ELF-1 (cell line): ENCODE measurements at places on chromosomes 11 and 22.

- DNase-seq, result peak; percentile 49
Observed at GRCh38 chr11:128467610-128468041, 119.7 kb downstream of the ETS1 start.

GRCh38 chr11:96393753-96394348, 4.0 kb downstream of the JRKL start:
- no peak for DNase-seq

GRCh38 chr11:74699615-74700396, 31.4 kb downstream of the CHRDL2 start:
- no peak for DNase-seq

- DNase-seq, result no peak
Observed at GRCh38 chr22:50691521-50691920, 18.9 kb downstream of the SHANK3 start.

DNA sequence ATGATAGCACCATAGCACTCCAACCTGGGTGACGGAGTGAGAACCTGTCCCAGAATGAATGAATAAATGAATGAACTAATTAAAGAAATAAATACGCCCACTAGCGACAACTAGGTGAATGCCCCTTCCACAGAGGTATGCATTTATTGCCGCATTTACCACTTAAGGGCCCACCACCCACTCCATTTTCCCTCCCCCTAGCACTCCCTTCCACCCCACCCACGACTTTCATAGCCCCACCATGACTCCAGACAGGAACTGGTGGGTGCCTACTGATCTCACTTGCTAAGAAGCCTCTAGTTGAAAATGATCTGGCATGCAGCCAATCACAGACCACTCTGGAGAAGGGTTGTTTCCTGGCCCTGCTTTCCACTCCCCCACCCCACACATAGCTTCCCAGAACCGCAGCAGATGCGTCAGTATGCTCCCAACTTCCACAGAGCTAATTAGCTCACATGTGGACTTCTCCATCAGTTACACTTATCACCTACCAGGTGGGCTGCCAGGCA, 167.6 kb downstream of the WT1 start:
- no peak for DNase-seq

- peak; percentile 86 for DNase-seq
Observed at GRCh38 chr11:120527111-120527761, 15.7 kb downstream of the GRIK4 start.

DNA sequence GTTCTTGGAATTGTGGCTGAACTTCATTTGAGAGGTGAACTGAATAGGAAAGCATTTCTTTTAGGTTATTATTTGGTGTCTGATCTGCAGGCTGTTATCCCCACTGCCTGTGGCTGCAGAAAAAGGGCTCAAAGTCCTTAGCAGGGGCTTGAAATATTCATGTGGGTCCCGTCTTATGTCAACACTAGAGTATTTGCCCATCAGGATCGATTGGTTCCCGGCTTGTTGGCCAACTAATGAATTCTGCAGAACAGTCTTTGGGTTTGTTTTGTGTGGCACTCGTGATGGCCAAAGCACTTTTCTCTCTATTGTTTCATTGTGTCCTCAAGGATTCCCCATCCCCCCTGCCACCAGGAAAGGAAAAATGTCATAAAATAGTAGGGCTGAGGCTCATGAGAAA, 211.9 kb downstream of the MYO18B start:
- DNase-seq, result no peak

- no peak for DNase-seq
Observed at GRCh38 chr11:67421430-67422031, 6.1 kb downstream of the CARNS1 start.

- DNase-seq, result no peak
Observed at GRCh38 chr11:128082574-128082973, 504.8 kb downstream of the ETS1 start.

DNA sequence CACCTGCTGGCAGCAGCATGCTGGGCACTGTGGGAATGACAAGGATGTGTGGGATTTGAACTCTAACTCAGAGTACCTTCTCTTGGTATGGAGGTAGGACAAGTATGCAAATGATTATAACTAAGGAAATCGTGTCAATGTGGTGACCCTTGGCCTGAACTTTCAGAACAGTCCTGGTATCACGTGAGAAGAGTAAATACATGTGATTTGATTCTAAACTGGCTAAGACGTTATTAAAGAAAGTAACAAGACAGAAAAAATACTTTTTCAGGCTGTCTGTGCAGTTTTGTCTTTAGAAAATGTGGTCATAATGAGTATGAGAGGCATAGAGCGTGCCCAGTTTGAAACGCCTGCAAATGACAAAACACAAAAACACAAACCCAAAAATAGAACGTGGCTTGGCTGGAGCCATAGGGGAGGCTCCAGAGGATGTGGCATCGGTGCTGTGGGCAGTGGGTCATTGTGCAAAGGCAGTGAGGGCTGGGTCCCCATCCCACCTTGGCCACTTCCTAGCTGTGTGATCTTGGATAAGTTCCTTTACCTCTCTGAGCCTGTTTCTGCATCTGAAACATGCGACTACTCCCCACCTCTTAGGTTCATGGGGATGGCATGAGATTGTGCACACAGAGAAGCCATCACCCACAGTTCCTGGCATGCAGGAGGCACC, 18.4 kb upstream of the IL2RB start:
- DNase-seq, result no peak

GRCh38 chr11:57978686-57979531, 44.8 kb upstream of the OR9Q1 start:
- DNase-seq, result no peak

GRCh38 chr11:130476200-130476921, 27.9 kb downstream of the ADAMTS15 start:
- no peak for DNase-seq

GRCh38 chr11:203056-203944, 3.9 kb downstream of the BET1L start:
- DNase-seq, result no peak

DNA sequence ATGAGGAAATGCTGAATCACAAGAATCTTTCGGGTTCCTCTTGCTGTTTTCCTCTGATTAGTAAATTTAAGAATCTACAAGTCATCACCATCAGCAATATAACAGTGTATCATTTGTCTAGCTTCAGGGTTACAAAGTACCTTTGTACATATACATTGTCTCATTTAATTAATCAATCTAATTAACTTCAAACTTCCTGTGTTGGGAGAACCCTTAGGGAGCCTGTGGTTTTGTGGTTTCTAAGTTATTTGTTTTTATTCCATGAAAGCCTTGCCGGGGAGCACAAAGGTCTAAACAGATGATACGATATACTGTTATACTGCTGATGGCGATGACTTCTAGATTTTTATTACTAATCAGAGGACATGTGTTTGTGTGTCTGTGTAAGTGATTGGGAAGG, 41.0 kb downstream of the TIMP3 start:
- DNase-seq, result no peak

- DNase-seq, result no peak
Observed at GRCh38 chr11:78337554-78337924, 80.1 kb downstream of the GAB2 start.

DNA sequence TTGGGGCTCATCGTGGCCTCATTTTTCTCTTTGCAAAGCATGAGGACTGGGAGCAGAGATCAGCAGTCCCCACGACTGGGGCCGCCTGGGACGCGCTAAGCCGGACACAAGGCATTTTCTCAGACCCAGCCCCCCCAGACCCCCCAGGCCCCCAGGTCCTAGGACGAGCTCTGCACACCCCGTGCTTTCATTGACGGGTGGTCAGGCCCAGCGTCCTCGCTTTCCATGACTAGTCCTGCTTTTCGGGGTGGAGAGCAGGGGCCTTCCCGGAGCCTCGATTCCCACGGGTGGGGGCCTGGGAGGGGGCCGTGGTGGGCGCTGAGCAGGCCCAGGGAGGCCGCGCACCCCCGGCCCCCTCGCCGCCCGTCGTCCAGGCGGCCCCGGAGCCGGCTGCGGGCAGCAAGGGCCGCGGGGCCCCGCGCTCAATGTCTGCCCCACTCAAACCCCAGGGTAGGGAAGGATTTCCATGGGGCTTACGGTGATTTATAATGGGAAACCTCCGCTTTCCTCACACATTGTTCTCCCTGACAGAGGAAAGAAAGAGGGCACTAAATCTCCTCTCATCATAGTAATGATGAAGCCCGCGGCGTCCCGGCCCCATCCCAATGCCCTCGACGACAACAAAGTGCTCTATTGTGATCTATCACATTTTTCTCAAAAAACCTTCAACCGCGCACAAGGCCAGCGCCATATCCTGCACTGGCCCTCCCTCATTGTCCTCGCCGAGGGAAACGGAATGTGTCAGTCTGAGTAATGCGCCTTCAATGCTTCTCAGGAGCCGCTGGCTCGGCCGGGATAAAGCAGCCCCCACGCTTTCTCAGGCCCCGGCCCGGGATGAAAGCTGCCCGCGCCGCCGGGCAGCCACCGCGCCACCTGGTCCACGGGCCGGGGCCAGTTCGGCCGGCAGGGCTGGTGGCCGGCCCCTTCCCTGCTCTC, 10.4 kb upstream of the LINC01488 start:
- DNase-seq, result peak; percentile 71

- peak; percentile 52 for DNase-seq
Observed at GRCh38 chr11:71206186-71206585, 46.2 kb downstream of the SHANK2 start.
